ENCODE measurements at places on chromosomes 7 and 10.

GRCh38 chr10:95536894-95537541 is 24.2 kb downstream of the SORBS1 start:
- no peak for DNase-seq

GRCh38 chr10:13608246-13608853 is 21.6 kb downstream of the PRPF18 start:
- no peak for DNase-seq

DNA sequence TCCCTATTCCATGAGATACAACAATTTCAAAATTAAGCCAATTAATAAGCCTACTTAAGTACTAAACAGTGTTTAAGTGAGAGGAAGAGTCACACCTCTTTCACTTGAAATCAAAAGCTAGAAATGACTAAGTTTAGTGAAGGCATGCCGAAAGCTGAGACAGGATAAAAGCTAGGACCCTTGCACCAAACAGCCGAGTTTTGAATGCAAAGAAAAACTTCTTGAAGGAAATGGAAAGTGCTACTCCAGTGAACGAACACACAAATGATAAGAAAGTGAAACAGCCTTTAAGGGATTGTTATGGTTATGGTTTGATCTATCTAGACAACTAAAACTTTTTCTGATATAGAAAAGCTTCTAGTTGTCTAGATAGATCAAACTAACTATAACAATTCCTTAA is 135.4 kb upstream of the KMT2E start:
- no peak for DNase-seq

DNA sequence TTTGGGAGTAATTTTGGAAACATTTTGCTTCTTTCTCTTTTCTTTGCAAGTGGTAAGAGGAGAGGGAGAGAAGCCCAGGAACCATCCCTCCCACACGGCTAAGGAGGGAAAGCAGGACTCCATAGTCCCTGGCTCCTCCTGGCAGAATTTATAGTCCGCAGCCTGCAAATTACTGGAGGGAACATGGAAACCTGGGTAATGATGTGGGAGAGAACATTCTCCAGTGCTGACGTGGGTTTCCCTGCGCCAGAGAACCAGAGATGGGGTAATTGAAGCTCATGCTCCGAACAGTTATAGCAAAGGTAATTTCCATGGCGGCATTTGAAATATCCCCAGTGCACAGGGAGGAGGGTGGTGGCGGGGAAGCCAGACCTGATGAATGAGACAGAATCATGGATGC is 320.4 kb downstream of the RPS24 start:
- DNase-seq: no peak

- no peak for DNase-seq
Observed at GRCh38 chr7:133763076-133763640, 364.0 kb upstream of the LRGUK start.

GRCh38 chr7:80967917-80968297 is 49.1 kb upstream of the SEMA3C start:
- DNase-seq: no peak

GRCh38 chr10:73076360-73077183 is 20.1 kb downstream of the P4HA1 start:
- no peak for DNase-seq

GRCh38 chr10:110190170-110190569 is 17.2 kb upstream of the MXI1 start:
- no peak for DNase-seq

DNA sequence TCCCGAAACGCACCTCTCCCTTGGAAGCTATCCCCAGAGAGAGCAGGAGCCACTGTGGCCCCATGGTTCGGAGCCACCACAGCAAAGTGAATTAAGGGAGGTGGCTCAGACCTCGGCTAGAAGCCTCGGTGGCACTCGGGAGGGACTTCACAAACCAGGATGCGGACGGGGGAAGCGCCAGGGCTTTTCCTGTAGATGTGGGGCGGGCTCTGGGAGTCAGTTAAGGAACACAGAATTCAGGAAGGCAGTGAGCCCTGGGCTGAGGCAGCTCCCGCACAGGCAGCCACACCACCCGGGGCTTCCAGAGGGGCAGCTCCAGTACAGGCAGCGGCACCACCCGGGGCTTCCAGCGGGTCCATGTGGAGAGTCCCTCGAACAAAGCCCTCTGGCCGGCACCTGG is 42.7 kb upstream of the DPYSL4 start:
- no peak for DNase-seq

DNA sequence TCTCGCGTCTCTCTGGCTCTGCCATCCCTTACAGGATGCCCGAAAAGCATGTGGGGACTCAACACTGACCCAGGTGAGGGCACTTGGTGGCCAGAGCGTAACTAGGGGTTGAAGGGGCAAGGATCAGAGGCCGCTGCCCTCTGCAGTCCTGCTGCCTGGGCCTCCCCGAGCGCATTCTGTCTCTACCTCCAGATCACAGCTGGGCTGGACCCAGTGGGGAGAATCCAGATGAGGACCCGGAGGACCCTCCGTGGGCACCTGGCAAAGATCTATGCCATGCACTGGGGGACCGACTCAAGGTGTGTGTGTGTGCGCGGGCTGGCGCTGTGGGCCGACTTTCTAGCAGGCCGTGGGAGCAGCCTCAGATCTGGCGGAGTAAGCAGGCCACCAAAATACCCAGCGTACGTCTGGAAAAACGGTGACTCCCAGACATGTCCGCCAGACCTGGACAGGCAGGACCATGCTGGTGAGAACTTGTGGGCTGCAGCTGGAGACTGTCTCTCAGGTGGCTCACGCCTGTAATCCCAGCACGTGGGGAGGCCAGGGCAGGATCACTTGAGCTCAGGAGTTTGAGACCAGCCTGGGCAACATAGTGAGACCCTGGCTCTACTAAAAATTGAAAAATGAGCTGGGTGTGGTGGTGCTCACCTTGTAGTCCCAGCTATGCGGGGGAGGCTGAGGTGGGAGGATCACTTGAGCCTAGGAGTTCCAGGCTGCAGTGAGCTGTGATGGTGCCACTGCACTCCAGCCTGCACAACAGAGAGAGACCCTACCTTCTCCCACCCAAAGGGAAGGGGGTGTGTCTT is 3.2 kb downstream of the GNB2 start:
- DNase-seq: no peak
